RPMI7951 (cell line): ENCODE measurements at places on chromosomes 5 and 9. TPM values are rescaled to one million over a fixed set of nuclear protein-coding genes. Genes with fewer than 3 reads are reported as not detected.

- DNase-seq = no peak
Measured at GRCh38 chr5:140883927-140884697, 2.2 kb downstream of the PCDHA13 start.

GRCh38 chr5:122390694-122391093, 78.7 kb downstream of the SNCAIP start:
- no peak for DNase-seq

- no peak for DNase-seq
Measured at GRCh38 chr9:127854960-127855359, 502 bp upstream of the ENG start.

The IL3 gene
- not detected in 2 replicates for total RNA-seq

The C5orf52 gene
- total RNA-seq = not detected in 2 replicates
